ENCODE measurements at places on chromosomes 11 and 22.
A peak's percentile ranks its signal among the peaks of the same experiment; 100 is the strongest.

DNA sequence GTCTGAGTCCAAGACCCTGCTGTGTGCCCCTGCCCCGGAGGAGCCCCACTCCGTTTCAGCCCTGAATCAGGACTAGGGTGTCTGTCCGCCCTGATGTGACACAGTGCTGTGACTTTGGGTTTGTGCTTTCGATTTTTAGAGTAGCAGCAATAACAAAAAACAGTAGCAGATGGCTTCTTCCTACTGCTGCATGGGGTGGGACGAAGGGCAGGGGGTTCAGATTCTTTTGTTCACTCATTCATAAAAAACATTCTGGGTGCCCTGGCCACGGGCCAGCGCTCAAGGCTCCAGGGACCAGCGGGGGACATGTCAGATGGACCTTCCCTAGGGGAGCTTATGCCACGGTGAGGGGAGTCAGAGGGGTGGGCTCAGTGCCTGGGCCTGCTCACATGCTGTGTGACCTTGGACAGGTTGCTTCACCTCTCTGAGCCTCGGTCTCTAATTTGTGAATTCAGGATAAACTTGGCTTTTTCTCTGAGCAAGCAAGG, 24.6 kb upstream of the PRR5 start:
- no peak overlapping the region for H3K4me3 ChIP-seq
- peak overlapping the region; percentile 24 for H3K27ac ChIP-seq
- H3K36me3 ChIP-seq: no peaks in the 10 kb centered on the region
- peaks cover 6% of the 10 kb centered on the region for H3K4me1 ChIP-seq
- DNase-seq: no peak

DNA sequence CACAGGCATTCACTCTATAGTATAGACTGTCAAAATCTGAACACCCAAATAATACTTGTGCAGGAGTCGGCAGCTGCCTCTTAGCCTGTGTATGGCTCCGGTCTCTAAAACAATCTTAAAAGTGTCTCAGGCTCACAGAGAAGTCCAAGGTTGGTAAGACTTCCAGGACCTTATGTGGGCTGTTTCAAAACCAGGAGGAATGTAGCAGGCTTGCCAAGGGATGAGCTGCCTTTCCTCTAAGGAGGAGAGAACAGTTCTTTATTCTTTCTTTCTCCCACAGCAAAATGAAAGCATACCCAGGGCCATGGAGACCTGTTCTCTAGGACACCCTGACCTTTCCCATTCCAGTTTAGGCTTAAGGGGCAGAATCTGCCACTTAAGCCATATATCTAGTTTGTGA, 176.5 kb downstream of the TRPC6 start:
- H3K36me3 ChIP-seq: no peaks in the 10 kb centered on the region
- no peak overlapping the region for H3K4me3 ChIP-seq
- no peak overlapping the region for H3K27ac ChIP-seq
- no peaks in the 10 kb centered on the region for H3K4me1 ChIP-seq

- no peak overlapping the region for H3K4me3 ChIP-seq
- DNase-seq: no peak
- H3K4me1 ChIP-seq: peaks cover 55% of the 10 kb centered on the region
- H3K27ac ChIP-seq: peak overlapping the region; percentile 69
- H3K27me3 ChIP-seq: peaks cover 3% of the 10 kb centered on the region
Measured at GRCh38 chr11:129282634-129283033, 90.5 kb upstream of the ARHGAP32 start.

GRCh38 chr22:39174498-39175352, 22.2 kb upstream of the CBX7 start:
- peaks cover 4% of the 10 kb centered on the region for H3K27me3 ChIP-seq
- H3K4me1 ChIP-seq: peaks cover 36% of the 10 kb centered on the region
- peak; percentile 91 for DNase-seq
- H3K27ac ChIP-seq: peak overlapping the region; percentile 97

- peaks cover 16% of the 10 kb centered on the region for H3K4me1 ChIP-seq
- peaks cover 4% of the 10 kb centered on the region for H3K36me3 ChIP-seq
- no peak overlapping the region for H3K4me3 ChIP-seq
- H3K27me3 ChIP-seq: no peaks in the 10 kb centered on the region
- DNase-seq: no peak
Measured at GRCh38 chr22:17430412-17430811, 61.2 kb downstream of the CECR2 start.
